ENCODE measurements at places on chromosomes 7 and 10.

GRCh38 chr10:1782841-1783240 lies 45.5 kb upstream of the ADARB2 start:
- no peak for DNase-seq

GRCh38 chr10:93766918-93767317 lies 9.2 kb downstream of the LGI1 start:
- no peak for DNase-seq

GRCh38 chr10:9911488-9911887 lies 1106.2 kb upstream of the CELF2 start:
- no peak for DNase-seq

DNA sequence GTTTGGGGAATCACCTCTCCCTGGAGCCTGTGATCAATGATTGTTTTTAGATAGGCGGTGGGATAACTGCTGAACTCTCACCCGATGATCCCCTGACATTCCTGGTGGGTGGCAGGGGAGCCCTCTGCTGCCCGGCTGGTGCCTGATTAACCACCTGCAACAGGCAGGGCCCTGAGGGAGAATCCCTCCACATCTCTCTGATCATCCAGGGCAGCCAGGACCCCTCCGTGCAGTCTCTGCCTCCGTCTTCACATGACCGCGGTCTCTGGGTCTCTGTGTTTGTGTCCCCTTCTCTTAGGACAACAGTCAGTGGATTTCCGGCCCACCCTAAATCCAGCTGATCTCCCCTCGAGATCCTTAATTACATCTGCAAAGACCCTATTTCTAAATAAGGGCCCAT lies 17.4 kb downstream of the CALML5 start:
- DNase-seq = no peak

DNA sequence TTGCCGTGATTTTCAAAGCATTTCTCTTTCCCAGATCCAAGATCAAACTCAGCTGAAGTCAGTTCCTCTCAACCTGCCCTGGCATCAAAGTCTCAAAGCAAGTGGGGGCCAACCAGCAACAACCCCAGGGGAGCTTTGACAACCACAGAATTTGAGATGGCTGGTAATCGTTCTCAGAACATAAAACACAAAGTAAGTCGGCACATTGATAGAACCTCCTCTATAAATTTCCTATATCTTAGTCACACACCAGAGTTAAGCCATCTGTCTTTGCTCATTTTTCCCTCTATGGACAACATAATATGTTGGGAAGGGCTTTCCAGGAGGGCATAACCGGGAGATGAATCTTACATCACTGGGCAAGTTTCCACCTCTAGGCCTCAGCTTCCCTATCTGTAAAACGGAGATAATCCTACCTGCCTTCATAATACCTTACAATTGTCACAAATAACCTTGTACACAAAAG lies 1.2 kb upstream of the DNAJC9 start:
- peak; percentile 15 for DNase-seq

DNA sequence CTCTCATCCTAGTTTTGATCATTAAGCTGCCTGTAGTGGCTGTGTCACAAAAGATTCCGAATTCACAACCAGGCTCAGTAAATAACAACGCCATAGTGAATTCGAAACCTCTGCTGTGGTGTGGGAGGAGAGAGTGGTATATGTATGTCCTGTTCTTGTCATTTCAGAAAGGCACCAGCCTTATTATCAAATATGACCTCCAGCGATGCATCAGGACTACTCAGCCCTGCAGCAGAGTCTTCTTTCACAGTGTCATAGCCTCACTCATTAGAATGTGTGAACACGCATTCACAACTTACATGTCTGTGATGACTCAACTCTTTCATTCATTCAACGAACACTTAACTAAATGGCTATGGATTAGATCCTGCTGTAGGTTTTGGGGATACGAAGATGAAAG lies 15.3 kb downstream of the AOC1 start:
- no peak for DNase-seq

DNA sequence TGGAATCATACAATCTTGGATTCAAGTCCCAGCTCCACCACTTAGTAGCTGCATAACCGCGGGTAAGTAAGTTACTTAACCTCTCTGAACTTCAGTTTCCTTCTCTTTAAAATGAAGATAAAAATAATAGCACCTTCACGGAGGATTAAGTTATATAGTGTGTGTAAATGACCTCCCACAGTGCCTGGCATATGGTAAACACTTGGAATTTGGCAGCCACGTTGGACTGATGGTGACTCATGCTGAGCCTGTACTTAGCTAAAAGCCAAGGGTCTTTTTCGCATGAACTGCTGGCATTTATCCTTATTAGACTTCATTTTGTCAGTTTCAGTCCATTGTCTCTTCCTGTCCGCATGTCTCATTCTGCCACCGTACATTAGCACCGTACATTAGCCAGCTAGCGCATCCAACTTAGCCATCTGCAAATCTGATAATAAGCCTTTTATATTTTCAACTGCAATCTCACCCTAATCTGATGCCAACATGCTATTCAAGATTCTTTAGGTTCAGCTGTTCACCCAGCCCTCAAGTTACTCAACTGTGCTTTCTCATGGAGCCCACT lies 11.2 kb downstream of the SLC13A4 start:
- peak; percentile 86 for DNase-seq

- no peak for DNase-seq
Observed at GRCh38 chr7:55140221-55140940, 121.6 kb downstream of the EGFR start.

DNA sequence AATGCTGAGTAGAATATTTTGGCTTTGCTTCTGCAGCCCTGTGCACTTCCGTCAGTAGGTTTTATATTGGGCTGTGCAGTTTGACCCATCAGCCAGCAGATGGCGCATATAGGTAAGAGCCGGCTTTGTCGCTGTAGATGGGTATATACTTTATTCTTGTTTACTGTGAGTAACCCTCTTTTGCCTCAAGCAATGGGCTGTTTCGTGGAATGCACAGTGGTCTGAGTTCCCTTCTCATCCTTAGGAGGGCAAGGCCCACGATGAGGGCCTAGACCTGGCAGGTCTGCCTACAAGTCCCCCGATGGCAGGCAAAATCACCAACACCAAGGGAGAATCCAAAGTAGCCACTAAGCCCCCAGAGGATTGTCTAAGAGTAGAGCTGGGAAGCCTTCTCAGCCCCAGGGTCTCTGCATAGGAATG lies 1002.9 kb upstream of the KCND2 start:
- DNase-seq = peak; percentile 68

DNA sequence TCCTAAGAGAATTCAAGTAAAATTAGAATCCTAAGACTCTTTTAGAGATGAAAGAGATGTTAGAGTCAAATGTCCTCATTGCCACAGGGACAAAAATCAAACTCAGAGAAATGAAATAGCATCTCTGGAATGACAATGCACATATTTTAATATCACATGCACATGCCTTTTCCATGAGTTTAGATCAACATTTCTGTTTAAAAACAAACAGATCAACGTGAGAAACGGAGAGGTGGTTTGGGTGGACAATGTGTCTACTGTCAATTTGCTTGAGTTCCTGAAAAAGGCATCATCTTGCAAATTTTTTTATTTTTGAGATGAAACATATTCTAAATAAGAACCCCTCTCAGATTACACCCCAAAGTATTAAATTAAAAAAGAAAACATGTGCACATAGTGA lies 130.0 kb downstream of the CHRM2 start:
- peak; percentile 82 for DNase-seq

GRCh38 chr7:105924945-105925344 lies 38.1 kb upstream of the CDHR3 start:
- DNase-seq = no peak

DNA sequence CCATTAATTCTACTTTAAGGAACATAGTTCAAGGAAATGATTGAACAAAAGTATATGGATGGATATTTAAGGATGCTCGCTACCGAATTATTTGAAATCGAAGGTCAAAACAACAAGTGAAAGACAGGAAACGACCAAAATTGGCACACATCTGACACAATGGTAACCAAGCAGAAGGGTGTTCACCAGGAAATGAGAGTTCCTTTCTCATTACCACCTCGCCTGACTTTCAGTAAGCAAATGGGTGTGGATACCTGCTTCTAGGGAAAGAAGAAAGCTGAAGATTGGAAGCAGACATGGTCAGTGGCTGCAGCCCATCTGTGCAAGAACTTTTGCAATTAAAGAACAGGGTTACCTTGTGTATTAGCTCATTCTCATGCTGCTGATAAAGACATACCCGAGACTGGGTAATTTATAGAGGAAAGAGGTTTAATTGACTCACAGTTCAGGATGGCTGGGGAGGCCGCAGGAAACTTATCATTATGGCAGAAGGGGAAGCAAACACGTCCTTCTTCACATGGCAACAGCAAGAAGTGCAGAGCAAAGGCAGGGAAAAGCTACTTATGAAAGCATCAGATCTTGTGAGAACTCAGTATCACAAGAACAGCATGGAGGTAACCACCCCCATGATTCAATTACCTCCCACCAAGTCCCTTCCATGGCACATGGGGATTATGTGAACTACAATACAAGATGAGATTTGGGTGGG lies 6.2 kb upstream of the TMEM273 start:
- no peak for DNase-seq

DNA sequence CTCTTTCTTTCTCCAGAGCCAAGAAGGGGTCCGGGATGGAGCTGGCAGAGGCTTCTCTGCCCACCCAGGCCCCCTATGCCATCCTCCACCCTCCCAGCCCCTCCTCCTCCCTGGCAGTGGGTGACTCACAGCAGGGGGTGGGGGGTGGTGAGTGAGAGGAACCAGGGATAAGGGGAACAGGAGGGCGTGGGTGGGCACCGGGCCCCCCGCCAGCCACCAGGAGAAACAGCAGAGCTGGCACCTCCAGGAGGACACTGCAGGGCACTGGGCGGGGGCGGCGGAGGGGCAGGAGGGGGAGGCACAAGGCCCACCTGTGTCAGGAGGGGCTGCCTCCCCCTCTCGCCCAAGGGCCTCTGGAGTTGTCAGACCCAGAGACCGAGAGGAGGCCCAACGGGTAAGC lies 56.0 kb downstream of the CAMK2B start:
- no peak for DNase-seq

DNA sequence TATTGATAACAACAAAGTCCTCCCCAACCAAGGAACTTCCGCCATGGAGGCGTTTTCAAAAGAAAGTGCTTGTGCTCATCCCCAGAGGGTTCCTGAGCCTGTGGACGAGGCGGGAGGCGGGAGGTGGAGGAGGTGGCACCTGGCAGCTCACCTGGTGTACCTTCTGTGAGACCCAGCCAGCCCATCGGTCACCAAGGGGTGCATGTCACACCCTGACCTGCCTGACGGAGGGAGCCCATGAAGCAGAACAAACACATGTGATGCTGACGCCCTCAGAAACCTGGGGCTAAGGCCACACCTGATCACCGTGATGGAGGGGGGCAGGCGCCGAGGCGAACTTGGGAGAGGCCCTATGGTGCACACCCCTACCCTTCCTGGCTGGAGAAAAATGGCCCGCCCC lies 458.8 kb downstream of the DNAJB6 start:
- DNase-seq = no peak

- peak; percentile 93 for DNase-seq
Observed at GRCh38 chr10:28946479-28946878, 269.2 kb downstream of the BAMBI start.

GRCh38 chr7:79923953-79924352 lies 210.7 kb upstream of the GNAI1 start:
- DNase-seq = peak; percentile 45

GRCh38 chr10:32256613-32257437 lies 90.1 kb downstream of the EPC1 start:
- DNase-seq = peak; percentile 41

DNA sequence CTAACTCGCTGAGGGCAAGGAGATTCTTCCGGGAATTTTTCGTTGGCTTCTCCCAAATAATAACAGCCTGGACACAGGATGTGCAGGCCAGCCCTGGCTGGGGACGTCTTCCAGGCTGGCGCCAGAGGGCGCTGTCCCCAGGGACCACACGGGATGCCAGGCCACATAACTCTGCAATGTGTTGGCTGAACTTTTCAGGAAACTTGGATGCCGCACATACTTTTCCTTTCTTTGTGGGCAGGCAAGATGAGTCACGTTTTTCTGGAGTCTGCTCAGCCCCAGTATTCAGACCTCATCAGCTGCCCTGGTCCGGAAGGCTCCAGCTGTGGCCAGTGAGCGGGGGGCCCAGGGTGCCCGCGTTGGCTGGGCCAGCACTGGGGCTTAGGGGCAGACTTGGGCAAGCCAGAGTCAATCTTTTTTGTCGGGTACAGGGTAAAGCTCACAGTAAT lies 122.7 kb downstream of the PRKAG2 start:
- peak; percentile 100 for DNase-seq

GRCh38 chr10:63515002-63515763 lies 6.0 kb upstream of the REEP3 start:
- peak; percentile 89 for DNase-seq

DNA sequence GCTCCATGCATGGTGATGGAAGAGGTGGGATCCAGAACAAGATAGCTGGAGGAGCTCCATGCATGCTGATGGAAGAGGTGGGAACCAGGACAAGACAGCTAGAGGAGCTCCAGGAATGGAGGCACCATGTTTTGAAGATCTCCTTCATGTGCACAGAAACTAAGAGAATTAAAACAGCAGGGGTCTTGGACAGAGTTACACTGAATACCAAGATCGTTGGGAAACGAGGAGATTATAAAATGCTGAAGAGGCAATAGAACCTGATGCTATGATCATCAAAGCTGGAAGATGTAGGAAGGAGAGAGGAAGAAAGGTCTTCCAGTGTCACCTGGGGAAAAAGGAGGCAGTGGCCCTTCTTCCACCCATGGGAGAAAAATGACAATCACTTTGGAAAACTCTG lies 193.6 kb upstream of the PFKP start:
- DNase-seq = no peak

GRCh38 chr7:150566123-150566522 lies 1.1 kb upstream of the GIMAP4 start:
- DNase-seq = no peak
